CD8-positive, alpha-beta T cell (primary cell): ENCODE measurements at places on chromosomes 7 and 10.

- DNase-seq = no peak
Observed at GRCh38 chr10:91049296-91049987, 128.6 kb upstream of the ANKRD1 start.

DNA sequence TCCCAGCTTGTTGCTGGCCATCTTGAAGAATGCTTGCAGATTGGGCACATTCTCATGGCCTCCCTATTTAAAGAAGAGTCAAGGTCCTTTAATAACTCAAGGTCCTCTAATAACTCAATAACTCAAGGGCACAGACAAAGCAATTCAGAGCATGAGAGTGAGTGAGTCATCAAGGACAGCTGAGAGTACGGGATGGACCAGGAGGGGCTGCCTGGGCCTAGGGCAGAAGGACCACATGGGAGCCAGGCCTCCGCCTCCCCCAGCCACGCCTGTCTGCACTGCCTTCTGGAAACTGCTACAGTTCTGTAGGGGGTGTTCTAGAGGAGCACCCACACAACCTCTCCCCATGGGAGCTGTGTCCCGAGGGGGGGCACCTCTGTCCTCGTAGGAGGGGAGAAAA is 48.9 kb downstream of the ZNF503 start:
- no peak for DNase-seq

GRCh38 chr7:17506095-17506494 is 207.6 kb downstream of the AHR start:
- DNase-seq = no peak

DNA sequence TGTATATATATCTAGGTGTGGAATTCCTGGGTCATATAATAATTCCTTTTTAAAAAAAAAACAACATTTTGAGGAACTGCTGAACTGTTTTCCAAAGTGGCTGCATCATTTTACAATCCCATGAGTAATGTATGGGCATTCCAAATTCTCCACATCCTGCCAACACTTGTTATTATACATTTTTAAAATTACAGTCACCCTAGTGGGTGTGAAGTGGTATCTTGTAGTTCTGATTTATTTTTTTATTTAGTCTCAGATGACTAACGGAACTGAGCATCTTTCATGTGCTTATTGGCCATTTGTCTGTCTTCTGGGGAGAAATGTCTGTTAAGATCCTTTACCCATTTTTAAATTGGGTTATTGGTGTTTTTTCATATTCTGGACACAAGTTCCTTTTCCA is 12.0 kb upstream of the KLHL7 start:
- no peak for DNase-seq

DNA sequence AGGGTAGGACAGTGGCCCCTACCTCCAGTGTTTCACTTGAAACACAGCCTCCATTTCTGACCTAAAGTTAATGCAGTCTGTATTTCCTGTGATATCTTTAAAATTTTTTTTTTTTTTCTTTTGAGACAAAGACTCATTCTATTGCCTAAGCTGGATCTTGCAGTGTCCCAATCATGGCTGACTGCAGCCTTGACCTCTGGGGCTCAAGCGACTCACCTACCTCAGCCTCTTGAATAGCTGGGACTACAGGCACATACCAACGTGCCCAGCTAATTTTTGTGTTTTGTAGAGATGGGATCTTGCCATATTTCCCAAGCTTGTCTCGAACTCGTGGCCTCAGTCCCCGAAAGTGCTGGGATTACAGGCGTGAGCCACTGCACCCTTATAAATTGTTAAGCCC is 16.7 kb upstream of the MGAM2 start:
- no peak for DNase-seq

GRCh38 chr10:19828278-19829049 is 12.2 kb downstream of the PLXDC2 start:
- DNase-seq = no peak

GRCh38 chr10:93995598-93996271 is 2.0 kb downstream of the PLCE1 start:
- DNase-seq = no peak

DNA sequence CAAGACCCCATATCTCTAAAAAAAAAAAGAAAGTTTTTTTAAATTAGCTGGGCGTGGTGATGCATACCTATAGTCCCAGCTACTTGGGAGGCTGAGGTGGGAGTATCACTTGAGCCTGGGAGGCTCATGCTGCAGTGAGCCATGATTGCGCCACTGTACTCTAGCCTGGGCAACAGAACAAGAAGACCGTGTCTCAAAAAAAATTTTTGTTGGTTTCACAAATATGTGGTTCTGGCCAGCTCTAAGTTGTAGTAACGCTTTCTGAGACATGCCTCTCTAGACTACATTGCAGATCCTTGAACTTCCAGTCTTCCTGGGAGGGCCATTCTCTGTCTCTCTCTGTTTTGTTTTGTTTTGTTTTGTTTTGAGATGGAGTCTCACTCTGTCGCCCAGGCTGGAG is 24.6 kb upstream of the RHBDD2 start:
- no peak for DNase-seq

GRCh38 chr7:71361451-71362032 is 229.6 kb downstream of the GALNT17 start:
- DNase-seq = no peak

- no peak for DNase-seq
Observed at GRCh38 chr7:85068799-85069198, 118.1 kb downstream of the SEMA3D start.

DNA sequence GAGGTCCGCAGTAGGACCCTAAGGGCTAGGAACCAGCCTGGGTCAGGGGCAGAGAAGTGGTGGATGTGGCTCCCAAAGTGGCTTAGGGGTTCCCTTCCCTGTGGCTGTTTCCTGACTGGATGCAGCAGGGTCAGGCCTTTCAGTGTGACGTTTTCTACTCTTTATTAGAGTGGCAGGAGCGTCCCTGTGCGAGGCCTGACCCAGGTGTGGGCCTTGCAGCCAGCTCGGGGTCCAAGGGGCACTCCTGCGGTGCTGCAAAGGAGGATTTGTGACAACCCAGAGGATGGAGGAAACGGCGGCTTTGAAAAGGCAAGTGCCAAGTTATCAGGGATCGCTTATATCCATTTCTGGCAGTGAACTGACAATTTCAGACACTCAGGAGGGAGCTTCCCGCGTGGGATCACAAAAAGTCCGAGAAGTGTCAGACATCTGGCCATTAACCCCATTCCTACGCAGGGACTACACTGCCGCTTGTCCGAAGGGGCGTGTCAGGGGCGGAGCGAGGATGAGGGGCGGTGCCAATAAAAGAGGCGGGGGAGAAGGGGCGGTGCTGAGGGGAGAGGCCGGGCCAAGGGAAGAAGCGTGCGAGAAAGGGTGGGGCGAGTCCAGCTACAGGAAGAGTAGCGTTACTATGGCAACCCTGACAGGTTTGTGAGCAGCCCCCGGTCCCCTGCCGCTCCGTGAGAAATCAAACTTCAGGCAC is 98.8 kb upstream of the ZNF722 start:
- peak; percentile 83 for DNase-seq

DNA sequence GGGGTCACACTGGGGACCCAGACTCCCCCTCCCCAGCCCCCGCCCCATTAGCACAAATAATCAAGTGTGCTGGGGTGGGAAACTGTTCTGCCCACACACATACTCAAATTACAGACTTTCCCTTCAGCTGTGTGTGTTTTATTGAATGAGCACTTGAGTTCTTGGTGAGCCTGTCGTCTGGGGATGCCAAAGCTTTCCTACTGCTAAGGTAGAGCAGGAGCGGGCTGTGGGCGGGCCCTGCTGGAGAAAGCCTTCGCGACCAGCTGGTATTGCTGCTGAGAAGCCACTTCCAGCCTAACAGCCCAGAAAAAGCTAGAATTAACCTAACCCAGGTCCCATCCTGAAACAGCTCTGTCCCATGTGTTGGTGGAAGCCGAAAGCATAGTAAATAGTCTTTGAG is 87.0 kb upstream of the KMT2E start:
- DNase-seq = no peak

DNA sequence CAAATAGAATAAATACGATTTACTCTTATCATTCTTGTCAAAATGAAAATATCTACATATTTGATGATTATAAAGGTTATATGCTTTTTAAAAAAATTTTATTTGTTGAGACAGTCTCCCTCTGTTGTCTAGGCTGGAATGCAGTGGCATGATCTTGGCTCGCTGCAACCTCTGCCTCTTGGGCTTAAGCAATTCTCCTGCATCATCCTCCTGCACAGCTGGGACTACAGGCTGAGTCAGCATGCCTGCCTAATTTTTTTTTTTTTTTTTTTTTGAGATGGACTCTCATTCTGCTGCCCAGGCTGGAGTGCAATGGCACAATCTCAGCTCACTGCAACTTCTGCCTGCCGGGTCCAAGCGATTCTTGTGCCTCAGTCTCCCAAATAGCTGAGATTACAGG is 48.9 kb downstream of the PUS7 start:
- DNase-seq = no peak

GRCh38 chr10:130555411-130555750 is 419.2 kb downstream of the GLRX3 start:
- DNase-seq = no peak

DNA sequence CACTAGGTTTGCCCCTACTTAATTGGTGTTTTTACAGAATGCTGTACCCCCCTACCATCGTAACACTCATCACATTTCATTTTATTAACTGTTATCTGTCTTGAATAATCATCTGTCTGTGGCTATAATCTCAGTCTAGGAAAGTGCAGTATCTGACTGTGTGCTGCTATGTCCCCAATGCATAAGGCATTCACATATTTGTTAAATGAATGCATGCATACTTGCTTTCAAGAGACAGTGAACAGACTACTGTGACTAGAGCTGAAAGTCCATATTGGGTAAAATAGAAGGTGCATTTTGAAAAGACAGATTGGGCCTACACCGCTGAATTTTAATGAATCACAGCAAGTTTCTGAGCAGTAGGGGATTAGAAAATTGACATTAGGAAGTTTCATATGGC is 112.3 kb downstream of the ARHGAP12 start:
- no peak for DNase-seq

DNA sequence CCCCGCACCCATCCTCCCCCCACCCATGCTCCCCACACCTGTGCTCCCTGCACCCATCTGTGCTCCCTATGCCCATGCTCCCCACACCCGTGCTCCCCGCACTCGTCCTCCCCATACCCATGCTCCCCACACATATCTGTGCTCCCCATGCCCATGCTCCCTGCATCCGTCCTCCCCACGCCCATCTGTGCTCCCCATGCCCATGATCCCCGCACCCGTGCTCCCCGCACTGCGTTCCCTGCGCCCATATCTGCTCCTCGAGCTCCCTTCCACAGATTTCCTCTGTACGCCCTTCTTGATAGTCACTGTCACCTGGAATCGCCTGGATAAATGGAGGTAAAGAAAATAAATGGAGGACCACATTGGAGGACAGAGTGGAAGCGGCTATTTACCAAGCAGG is 9.9 kb downstream of the DIP2C start:
- no peak for DNase-seq
